ENCODE measurements at places on chromosomes 16 and 17.

- DNase-seq = no peak
Measured at GRCh38 chr17:75639327-75639726, 6.1 kb downstream of the SMIM5 start.

DNA sequence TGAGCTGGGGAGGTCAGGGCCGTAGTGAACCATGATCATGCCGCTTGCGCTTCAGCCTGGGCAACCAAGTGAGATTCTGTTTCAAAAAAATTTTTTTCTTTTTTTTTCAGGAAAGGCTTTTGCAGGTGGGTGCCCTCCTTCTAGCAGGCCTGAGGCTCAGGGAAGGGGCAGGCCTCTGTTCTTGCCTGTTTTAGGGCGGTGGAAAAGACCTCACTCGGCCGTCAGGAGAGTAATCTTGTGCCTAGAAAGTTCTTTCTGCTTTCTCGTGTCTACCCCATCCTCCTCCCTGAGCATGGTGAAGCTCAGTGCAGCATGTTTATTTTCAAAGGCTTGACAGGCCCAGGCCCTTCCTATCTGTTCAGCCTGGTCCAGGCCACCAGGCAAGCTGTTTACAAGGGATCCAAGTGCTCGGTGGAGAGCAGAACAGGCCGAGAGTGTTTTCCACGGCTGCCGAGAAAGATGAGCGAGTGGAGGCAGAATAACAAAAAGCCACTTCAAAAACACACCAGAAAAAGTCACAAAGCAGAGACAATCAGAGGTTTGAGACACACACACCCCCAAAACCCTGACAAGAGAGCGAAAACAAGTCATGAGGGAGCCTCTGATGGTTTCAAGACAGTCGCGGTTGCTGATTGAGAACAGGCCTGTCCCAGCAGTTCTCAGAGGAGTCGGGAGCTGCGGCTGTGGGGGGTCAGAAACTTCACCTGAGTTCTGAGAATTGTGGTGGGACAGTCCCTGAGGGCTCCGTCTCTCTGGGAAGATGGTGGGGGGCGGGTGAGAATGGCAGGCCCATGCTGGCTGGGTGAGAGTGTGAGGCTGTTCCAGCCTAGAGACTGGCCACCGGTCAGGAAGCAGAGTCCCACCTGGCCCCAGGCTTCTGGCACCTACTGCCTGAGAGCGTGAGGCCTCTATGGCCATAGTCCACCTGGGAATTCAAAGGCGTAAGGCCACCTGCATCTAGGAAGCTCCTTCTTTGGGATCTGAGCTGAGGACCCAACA, 37.5 kb upstream of the CCR7 start:
- no peak for DNase-seq

- DNase-seq = no peak
Measured at GRCh38 chr16:85104821-85105391, 7.4 kb downstream of the CIBAR2 start.

GRCh38 chr17:49575679-49576087, at the start of gene NXPH3:
Gene NXPH3 (plus strand): TSS chr17:49575871. CDS start chr17:49576220, 349 bp downstream.
- no peak for DNase-seq

- DNase-seq = no peak
Measured at GRCh38 chr16:25614716-25615265, 77.0 kb upstream of the HS3ST4 start.

DNA sequence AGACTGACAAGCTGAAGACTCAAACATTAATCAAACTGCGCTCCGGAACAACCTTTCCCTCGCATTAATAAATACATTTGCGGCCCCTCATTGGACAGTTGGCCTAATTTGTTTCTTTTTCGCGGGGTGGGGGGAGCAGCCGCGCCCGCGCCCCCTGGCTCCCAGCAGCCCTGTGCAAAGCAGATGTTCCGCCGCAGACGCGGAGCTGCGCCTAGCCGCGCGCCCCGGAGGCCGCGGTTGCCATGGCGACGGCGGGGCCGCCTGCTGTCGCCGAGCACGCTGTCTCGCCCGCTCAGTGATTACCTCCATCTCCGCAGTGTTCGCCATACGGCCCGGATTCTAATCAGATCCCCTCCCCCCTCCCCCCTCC, 25.5 kb downstream of the COPZ2 start:
- DNase-seq = no peak

DNA sequence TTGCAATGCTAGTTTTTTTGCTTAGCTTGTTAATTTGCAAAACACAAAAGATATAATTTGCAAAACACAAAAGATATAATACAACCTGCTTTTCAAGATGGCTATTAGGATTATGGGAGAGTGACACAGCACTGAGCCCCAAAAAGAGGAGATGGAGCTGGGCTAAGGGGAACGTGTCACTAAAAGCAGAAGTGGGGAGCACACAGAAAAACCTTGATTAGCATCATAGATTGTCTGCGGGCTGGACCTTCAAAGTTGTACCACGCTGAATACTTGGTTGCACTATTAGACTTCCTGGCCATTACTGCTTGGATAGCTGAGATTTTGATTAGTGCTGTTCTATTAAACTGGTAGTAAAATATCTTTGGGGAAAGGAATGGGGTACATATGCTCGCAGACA, 36.2 kb downstream of the KCNJ16 start:
- DNase-seq = no peak

DNA sequence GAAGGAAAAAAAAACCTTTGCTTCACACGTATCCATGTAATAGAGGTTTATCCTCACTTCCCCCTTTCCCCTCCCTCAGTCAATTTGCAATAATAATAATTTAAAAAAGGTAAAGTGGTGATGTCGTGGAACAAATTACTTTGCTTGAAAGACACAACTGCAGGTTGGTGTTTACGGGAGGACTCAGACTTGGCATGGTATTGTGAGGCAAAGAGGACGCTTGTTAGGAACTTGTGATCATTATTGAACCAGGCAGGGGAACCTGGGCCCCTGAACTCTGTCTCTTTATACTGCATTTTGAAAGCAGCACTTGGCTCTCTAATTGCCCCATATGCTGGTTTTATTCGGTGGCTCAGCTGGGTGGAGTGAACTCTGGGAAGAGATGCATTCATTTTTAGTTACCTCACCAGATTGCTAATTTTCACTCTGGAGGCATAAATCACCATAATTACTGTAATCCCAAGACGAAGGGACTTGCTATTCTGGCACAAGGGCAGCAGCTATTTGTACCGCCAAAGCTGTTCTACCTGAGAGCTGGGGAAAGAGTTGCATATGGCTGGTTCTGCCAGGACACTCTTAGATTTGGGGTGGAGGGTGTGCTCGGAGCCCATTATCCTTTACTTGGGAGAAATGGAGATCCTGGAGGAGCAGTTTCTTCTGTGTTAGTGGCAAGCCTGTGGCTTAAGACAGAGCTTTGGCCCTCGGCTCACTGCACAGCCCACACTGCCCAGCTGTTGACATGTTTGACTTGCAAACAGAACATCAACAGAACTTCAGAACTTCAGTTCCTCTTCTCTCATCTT, 5.7 kb upstream of the DHX8 start:
- no peak for DNase-seq

DNA sequence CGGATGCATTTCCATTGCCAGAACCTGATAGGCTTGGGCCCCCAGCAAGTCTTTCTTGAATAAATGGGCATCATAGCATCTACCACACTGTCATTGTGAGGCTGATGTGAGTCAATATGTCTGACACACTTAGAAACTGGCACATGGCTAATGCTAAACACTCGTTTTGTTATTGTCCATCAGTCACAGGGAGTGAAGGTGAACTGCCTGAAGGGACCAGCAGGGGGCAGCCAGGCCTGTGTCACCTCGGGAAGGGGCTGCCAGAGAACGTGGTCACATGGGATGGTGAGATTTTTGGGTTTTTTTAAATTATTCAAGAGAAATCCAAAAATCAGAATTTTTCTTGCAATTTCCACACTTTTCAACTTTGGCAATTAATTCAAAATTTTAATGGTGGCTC, 831 bp upstream of the RCVRN start:
- no peak for DNase-seq

DNA sequence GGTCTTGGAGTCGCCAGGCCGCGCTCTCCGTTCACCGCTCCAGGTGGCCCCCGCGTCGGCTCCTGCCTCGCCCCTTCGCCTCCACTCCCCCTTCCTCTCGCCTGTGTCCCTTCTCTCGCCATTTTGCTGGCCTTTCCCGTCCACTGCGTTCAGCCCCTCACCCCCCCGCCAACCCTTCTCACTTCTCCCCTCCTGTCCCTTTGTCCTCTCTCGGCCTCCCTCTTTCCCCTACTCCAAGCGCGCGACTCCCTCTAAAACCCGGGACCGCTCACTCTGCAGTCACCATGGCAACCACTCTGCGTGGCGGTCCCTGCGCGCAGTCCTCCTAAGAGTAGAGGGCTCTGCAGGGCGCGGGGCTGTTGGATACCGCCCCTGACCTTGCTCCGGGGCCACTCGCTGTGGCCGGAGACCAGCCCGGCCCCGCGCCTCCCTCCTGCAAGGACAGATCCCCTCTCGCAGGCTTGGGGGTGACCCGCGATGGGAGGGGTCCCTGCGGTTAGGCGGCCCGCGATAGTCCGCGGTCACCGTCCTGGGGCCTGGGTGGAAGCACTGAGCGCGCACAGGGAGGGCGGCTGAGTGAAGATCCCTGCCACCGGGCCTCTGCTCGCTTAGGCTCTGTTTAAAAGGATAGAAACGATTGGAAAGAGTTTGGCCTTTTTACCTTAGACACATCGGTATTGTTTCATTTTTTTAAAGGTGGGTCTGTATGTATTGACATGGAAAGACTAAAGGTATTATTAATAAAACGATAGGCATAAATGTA, 454 bp downstream of the CCDC40 start:
- DNase-seq = no peak

GRCh38 chr17:80662557-80662956, 117.9 kb downstream of the RPTOR start:
- DNase-seq = no peak

DNA sequence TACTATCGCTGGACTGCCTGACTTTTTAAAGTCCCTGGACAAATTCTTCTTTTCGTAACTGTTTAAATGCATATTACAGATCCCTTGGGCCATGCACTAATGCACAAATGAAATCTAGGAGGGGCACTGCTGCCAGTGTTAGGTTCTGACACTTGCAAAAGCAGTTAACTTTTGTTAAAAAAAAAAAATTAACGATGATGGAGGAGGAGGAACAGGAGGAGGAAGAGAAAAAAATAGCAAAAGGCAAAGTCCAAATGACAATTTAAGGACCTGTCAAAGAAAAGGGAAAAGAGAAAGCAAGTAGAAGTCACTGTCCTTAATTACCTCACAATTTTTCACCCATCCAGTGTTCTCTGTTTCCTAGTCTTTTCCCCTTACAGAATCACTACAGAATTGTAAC, 97.8 kb upstream of the CORO6 start:
- no peak for DNase-seq

GRCh38 chr17:45809499-45809898, 25.4 kb downstream of the CRHR1 start:
- no peak for DNase-seq

DNA sequence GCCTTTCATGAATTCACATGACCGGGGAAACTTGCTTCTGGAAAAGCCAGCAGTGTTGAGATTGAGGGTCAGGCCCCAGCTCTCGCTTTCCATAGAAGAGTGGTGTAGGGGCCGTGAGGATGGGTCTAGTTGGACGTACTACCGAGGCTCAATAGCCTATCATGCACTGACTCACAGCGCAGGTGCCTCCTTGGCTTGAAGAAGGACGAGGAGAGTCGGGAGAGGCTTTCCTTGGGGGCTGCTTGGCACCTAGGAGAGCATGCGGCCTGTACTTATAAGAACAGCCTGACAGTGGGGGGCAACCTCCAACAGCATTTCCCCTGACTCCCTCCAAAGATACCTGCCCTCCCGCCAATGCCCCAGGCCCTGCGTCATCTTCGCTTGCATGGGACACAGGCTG, 37.6 kb downstream of the WSCD1 start:
- no peak for DNase-seq

GRCh38 chr17:19755821-19756510, 7.9 kb upstream of the ALDH3A1 start:
- no peak for DNase-seq

DNA sequence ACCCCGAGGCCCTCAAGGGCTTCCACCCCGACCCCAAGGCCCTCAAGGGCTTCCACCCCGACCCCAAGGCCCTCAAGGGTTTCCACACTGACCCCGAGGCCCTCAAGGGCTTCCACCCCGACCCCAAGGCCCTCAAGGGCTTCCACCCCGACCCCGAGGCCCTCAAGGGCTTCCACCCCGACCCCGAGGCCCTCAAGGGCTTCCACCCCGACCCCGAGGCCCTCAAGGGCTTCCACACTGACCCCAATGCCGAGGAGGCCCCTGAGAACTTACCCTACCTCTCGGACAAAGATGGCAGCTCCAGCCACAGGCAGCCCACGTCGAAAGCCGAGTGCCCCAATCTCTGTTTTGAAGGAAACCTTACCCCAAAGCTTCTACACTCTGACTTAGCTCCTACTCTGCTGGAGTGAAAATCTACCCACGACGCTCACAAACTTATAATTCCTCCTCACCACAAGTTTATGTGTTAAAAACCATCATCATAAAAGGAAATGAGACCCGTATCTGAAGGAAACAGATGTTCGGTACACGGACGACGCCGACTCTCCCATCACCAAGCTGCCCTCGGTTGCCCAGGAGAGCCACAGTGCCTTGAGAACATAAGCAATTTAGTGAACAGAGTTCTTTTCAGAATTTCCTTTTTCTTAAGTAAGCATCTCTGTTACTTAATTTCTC, 61.2 kb upstream of the RPH3AL start:
- DNase-seq = no peak

DNA sequence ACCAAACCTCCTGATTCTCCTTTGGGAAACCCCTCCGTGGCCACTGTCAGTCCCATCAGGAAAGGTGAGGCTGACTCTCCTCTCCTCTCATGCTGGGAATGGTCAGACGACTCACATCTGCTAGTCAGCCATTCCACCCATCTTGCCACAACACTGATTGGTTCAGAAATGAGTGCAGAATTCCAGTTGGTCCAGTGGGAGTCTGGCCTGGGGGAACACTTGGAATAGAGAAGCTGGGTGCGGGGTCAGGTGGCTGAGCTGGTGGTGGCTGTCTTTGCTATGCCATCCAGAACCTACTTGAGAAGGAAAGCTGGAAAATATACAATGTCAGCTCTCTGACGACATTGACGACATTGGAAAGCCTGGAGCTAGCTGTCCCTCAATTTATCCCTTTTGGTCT, 23.6 kb upstream of the PLLP start:
- DNase-seq = no peak

DNA sequence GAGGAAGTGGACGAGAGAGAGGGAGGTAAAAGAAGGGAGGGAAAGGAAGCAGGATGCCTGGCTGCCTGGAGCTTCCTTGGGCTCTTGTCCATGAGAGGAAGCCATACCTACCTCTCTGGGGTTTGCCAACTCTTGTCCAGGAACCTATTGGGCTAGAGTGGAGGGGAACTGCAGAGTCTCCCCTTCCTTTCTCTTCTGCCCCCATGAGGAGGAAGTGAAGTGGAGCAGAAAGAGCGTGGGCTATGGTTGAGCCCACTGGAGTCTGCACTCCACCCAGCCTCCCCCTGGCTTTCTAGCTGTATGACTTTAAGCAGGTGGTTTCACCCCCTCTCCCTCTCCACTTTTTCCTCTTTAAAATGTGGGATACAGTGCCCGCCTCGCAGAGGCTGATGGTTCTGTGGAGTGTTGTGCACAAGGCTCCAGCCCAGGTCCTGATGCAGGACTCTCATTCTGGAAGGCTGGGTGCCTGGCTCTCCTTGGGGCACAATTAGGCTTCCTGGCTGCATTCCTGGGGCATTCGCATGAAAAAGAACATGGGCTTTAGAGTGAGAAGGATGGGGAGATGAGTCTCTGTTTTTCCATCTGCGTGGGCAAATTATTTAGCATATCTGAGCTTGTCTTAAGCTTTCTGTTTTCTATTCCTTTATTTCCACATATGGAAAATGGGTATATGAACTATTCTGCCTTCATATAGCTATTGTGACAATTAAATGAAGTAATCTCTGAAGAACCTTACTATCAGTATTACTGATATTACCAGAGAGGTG, 40.7 kb downstream of the HLF start:
- no peak for DNase-seq

- no peak for DNase-seq
Measured at GRCh38 chr16:68823401-68824135, 19.8 kb upstream of the TANGO6 start.

All from NCI-H1048 (cell line).